ENCODE measurements at places on chromosomes 12 and 14. TPM values are rescaled to one million over a fixed set of nuclear protein-coding genes. Genes with fewer than 3 reads are reported as not detected.

DNA sequence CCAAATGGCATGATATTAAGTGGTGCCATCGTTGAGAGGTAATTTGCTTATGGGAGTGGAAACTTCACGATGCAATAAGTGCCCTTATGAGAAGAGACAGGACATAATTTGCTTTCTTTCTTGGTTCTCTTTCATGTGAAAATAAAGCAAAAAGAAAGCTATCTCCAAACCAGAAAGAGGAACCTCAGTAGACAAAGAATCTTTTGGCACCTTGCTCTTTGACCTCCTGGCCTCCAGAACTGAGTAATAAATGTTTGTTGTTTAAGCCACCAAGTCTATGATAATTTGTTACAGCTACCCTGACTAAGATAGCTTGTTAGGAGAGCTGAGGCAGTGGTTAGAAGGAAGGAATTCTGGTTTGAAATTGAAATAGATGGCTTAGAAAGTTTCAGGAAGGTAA is 39.6 kb downstream of the CCER1 start:
- DNase-seq, result no peak

GRCh38 chr12:48954841-48955501 is 2.3 kb downstream of the ARF3 start:
- DNase-seq, result no peak

- DNase-seq, result no peak
Measured at GRCh38 chr12:114245555-114245954, 160.4 kb downstream of the TBX5 start.

DNA sequence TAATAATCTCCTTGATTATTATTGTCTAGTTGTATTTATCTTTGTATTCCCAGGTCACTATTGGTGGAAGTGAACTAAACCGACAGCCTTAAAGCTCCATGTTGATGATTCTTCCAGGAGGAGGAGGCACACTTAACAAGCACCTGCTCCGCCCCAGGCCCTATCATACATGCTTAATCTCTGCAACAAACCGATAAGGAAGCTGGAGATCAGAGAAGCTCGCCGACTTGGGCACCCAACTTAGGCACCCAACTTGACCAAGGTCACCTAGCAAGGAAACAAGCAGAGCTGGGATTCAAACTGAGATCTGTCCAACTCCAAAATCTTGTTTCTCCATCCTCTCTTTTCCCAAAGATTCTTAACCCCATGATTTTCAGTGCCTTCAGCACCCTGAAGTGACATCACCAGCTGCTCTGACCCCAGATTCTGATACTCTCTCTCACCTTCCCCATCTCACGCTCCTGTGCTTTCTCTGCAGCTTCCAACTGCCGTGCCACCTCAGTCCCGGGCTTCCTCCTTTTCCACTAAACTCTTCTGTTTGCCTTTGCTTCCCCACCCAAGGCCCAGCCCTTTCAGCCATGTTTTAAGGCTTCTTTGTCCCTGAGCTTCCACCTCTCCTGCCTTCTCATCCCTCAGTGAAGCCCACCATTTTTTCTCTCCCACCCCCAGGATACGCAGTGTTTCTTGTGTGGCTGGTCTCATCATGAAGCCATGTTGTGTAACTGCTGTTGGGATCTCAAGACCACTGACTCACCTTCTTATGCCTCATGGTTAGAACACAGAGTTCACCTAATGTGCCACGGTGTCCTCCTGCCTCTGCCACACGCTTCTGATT is 6.6 kb upstream of the KRT18 start:
- no peak for DNase-seq

The SAV1 gene
- total RNA-seq, result 42.8 TPM

The MYF6 gene
- not detected for total RNA-seq

The ADCY4 gene
- 54.5 TPM for total RNA-seq
